Midbrain (tissue), 1 donor: ENCODE measurements at places on chromosomes 3 and 15.

GRCh38 chr15:75786575-75786947, 56.7 kb upstream of the UBE2Q2 start:
- DNase-seq = no peak

GRCh38 chr3:16515885-16516420, 2.5 kb upstream of the RFTN1 start:
- DNase-seq = no peak

DNA sequence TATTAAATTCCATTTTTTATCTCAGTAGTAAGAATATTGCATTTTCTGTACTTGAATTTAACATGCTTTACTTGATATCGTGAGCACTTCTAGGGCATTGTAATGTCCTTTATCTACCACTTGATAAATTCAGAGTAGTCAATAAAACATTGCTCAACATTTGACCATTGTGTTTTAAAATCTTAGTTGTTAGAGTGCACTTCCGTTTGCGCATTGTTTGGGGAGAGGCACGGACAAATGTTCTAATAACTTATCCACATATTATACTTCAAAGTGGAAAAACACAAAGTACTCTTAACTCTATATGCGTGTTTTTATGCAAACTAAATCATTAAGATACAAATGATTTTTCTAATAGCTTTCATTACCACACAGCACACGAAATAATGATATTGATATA, 419 bp downstream of the FAM227B start:
- peak; percentile 56 for DNase-seq

- DNase-seq = peak; percentile 23
Observed at GRCh38 chr3:188796122-188796631, 375.6 kb upstream of the TPRG1 start.

DNA sequence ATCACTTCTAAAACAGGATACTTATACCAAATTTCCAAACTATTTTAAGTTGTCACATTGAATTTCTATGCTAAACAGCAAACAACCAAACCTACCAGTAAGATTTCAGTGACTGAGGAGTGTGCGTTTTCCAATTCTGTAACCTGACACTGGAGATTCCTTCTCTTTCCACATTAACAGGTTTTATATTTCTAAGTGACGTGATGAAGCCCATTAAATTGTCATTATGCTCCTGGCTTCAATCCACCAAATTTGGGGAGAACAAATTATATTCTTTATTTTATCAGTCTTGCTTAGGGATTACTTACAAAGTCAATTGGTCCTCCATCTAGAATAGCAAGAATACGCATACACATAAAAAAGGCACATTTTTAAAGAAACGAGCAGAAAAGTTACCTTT, 764.8 kb upstream of the NR2F2 start:
- no peak for DNase-seq

DNA sequence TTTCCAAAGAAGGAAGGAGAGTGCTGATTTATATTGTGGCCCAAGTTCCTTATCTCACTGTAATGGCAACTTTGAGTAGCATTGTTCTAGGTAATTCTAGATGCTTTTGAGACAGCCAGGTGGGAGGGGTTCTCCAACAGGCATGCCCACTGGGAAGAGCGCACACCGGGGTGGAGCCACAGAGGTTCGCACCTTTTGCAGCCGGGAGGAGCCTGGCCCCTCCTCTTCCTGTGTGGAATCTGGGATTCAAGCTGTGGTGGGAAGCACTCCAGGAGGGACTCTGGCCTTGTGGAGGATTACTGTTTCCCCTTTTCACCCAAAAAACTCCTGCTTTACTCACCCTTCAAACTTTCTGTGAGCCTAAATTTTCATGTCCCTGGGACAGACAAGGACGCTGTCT, 53.1 kb downstream of the CFAP20DC start:
- DNase-seq = no peak

DNA sequence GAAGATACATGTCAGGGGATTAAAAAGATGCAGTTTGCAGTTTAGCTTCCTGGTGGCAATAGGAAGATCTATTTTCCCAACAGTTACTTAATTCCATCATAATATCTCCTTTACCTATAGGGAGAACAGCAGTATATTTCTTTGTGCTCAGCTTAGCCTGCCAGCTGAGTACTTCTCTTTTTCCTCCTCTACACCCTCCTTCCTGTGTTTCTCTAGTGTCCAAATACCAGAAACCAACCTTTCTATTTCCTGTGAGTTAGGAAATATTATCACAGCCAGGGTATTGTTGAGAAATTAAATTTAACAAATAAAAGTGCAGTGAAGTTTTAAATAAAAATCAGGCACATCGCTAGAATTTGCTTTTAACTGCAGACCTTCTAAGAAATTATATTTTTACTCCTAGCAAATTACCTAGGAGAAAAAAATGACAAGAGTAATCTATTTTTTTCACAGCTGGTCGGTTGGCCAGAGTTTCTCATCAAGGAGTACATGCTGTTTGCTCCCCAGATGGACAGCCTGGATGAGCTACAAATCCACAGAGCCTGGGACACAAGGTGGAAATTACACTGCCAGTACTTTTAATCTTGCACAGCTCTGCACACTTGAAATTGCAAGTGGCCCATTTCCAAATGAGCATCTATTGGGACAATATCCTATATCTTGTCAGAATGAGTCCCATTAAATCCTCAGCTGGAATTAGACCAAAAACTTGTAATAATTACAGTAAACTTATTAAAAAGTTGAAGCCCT, 185.2 kb upstream of the CFAP20DC start:
- no peak for DNase-seq

- peak; percentile 11 for DNase-seq
Observed at GRCh38 chr3:133377396-133377795, 22.5 kb upstream of the BFSP2 start.

DNA sequence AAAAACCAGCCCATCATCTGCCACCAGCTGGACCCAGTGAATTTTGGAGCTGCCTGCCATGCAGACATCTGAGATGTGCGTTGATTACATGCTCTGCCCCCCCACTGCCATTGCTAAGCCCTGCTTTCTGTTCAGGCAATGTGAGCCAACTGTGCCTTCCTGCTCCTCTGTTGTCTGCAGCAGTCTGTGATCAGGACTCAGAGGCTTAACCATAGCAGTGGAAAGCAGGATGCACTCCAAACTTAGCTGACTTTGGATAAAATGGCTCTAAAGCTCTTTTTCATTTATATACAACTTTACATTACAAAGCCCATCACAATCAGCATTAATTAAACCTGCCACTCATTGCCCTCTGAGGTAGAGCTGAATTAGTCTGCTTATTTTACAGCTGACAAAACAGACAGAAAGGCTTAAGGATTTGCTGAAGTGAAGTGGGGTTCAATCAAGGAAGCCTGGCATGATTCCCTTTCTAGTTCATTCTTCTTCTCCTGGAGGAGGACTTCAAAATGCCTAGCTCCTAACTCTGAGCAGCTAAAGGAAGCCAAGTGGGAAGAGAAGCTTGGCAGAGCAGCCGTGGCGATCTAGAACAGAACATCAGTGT, 15.7 kb upstream of the RPS27L start:
- DNase-seq = peak; percentile 39

- peak; percentile 61 for DNase-seq
Observed at GRCh38 chr3:117059067-117059955, 349.7 kb downstream of the TUSC7 start.

DNA sequence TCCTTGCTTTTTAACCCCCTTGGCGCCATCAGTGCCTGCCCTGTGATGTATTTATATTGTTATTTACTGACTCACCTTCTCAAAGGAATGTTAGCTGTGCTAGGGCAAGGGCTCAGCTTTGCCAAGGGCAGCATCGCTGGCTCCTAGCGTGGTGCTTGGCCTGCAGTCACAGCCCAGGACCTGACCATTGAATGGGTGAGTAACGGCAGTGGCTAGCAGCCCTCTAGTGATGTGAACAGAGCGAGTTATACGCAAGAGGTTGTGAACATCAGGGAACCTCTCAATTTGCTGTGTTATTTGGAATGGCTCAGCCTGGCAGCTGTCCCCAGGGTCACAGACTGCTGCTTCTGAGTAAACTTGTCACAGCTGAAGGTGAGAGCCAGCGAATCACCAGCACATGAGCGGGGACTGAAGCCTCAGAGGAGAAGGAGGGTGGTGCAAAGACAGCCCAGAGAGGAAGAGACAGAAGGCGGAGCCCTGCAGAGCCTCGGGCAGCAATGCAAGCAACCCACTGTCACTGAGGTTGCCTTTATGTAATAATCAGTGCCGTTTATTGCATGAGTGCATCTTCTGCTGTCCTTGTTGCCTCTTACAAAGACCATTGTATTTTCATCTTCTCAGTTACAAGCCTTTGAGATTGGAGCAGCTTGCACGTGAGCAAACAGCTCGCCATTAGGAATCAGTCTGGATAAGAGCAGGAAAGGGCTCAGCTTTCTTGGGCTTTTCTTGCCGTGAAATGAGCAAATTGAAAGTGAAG, 158.3 kb downstream of the SLCO3A1 start:
- DNase-seq = no peak

DNA sequence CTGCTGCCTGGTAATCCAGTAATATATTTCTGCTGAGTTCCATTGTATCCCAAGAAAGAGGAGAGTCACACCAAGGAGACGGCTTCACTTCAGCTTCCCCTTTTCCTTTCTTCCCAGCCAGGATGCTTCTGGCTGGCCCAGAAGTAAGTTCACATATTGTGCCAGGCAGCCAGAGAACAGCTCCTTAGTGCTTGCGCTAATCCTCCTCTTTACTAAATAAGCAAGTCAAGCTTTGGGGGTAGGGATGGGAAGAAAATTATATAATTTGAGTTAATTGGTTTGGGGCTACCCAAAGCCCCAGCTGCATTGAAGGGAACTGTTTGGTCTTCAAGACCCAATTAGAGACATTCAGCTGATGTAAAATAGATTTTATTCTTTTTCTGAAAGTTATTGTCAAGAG, 218.8 kb upstream of the HES1 start:
- DNase-seq = no peak

- DNase-seq = no peak
Observed at GRCh38 chr3:100499651-100500050, 7.2 kb downstream of the TMEM45A start.

DNA sequence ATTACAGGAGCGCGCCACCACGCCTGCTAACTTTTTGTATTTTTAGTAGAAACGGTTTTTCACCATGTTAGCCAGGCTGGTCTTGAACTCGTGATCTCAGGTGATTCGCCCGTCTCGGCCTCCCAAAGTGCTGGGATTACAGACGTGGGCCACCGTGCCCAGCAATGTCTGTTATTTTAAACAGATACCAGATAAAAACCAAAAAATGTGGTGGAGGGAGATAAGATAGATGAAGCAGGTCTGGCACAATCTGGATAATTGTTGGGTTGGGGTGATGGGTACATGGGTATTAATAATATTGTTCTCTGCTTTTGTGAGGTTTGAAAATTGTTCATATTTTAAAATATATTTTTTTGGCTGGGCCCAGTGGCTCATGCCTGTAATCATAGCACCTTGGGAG, 4.7 kb downstream of the RNF111 start:
- no peak for DNase-seq

GRCh38 chr3:114718071-114718897, 424.5 kb downstream of the TIGIT start:
- no peak for DNase-seq

DNA sequence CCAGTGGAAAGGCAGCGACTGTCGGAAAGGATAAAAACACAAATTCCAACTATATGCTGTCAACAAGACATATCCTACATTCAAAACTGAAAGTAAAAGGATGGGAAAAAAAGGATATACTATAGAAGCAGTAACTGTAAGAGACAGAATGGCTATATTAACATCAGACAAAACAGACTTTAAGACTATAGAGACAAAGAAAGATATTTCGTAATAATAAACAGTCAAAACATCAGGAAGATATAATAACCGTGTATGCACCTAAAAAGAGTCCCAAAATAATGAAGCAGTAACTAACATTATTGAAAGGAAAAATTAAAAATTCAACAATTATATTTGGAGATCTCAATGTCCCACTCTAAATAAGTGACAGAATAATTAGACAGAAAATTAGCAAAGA, 48.2 kb downstream of the ZNF148 start:
- DNase-seq = no peak

GRCh38 chr3:65356331-65357248, 668.8 kb upstream of the ADAMTS9 start:
- DNase-seq = no peak

GRCh38 chr3:157667493-157667892, 164.3 kb upstream of the VEPH1 start:
- DNase-seq = no peak

- no peak for DNase-seq
Observed at GRCh38 chr15:74442604-74443003, 8.8 kb upstream of the SEMA7A start.

GRCh38 chr3:194615226-194615625, 18.0 kb downstream of the TMEM44 start:
- no peak for DNase-seq

DNA sequence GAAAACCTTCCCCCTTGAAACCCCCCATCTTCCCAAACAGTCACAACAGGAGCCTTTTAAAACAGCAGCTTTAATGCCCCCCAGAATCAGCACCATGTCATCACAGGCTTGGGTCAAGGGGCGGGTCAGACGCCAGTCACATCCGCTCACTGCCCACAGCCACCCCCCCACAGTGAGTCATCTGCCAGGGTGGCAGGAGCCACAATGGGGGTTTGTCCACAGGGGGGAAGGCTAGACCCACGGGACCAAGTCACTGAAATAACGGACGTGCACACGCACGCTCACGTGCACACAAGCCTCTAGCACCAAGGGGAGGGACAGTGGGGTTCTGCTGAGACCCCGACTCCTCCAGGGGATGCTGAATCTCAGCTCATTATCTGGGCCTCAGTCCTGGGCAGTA, 441 bp upstream of the UCN2 start:
- peak; percentile 44 for DNase-seq

- DNase-seq = peak; percentile 36
Observed at GRCh38 chr15:43511012-43511885, 6.2 kb upstream of the MAP1A start.

GRCh38 chr3:119924111-119925094, 142.5 kb downstream of the NR1I2 start:
- DNase-seq = no peak
